ENCODE measurements at places on chromosomes 11 and 22. TPM values are rescaled to one million over a fixed set of nuclear protein-coding genes. Genes with fewer than 3 reads are reported as not detected.

Gene FAR1
- polyA plus RNA-seq, result 16.0 TPM

Gene XNDC1N
- 2.2 TPM for polyA plus RNA-seq

Gene CNGA4
- 0.56 TPM for polyA plus RNA-seq

Gene C11orf97
- polyA plus RNA-seq, result not detected

Gene POU2AF1
- polyA plus RNA-seq, result 0.55 TPM

Gene PRODH
- 2.6 TPM for polyA plus RNA-seq

Gene OR4D5
- polyA plus RNA-seq, result not detected

Gene C22orf42
- not detected for polyA plus RNA-seq

Gene MS4A14
- not detected for polyA plus RNA-seq

Gene MLC1
- polyA plus RNA-seq, result 0.08 TPM
